Fibroblast of mammary gland (primary cell): ENCODE measurements at places on chromosomes 2 and 18.
A peak's percentile ranks its signal among the peaks of the same experiment; 100 is the strongest.

GRCh38 chr2:38168710-38169480 lies 92.9 kb upstream of the CYP1B1 start:
- peak; percentile 81 for DNase-seq

DNA sequence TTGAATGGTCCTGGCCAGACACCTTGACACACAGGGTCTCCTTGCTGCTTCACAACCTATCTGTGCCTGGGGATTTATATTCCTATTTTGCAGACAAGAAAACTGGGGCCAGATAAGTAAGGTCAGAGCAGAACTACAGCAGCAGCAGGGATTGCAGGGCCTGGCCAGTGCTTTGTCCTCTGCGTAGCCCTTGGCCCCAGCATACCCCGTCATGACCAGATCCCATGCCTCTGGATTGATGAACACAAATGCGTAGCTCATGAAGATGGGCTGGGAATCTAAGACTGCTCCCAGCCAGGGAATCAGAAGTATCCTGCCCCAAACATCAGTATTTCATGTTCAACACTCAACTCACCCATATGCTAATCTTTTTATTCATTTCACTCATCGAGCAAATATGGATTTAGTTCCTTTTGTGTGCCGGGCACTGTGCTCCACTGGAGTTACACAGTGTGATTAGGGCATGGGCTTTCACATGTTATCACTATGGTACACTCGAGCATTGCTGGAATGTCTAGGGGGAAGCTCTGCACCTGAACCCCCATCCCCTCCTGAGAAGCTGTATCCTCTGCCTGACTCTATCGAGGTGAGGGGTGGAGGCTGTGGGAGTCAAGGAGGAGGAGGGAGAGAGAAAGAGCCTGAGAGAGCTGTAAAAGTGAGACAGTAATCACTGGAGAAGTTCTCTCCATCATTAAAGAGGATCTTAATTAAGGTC lies 143.3 kb downstream of the CYP26B1 start:
- DNase-seq, result no peak

DNA sequence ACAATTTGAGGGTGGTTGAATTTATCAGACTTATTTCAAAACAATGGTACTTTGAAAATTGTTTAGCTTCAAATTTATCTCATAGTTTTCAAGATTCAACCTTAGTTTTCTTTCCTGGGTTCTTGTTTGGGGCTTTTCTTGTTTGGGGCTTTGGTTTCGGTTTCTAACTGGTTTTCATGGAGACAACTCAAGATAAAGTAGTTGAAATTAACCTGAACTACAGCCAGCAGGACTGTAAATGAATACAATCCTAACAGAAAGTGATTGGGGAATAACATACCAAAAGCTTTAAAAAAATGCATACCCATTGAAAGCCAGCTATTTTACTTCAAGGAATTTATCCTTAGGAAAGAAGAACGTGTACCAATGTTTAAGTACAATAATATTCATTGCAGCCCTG lies 133.5 kb upstream of the SLC14A2 start:
- DNase-seq, result no peak

- DNase-seq, result peak; percentile 55
These were observed 7.9 kb downstream of the TMEM198 start for GRCh38 chr2:219551441-219552381.
